Urinary bladder (tissue), 4 donors: ENCODE measurements at places on chromosomes 3 and 15. TPM values are rescaled to one million over a fixed set of nuclear protein-coding genes. Genes with fewer than 3 reads are reported as not detected.

DNA sequence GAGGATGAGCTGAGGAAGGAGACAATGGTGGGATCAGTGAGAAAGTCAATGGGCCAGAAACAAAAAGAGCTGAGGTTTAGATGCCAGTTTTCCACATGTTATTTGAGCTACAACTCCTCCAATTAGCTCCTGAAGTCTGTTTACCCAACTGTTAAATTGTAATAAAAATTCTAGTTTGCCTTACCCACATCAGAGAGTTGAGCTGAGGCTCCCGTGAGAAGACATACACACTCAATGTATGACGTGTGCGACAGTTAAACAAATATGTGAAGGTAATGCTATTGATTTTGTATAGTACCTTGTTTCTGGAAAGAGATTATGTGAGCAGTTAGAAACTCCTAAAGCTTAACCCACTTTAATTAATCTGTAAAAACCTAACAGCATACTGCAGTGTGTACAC lies 318.1 kb upstream of the GRM7 start:
- DNase-seq: no peak

DNA sequence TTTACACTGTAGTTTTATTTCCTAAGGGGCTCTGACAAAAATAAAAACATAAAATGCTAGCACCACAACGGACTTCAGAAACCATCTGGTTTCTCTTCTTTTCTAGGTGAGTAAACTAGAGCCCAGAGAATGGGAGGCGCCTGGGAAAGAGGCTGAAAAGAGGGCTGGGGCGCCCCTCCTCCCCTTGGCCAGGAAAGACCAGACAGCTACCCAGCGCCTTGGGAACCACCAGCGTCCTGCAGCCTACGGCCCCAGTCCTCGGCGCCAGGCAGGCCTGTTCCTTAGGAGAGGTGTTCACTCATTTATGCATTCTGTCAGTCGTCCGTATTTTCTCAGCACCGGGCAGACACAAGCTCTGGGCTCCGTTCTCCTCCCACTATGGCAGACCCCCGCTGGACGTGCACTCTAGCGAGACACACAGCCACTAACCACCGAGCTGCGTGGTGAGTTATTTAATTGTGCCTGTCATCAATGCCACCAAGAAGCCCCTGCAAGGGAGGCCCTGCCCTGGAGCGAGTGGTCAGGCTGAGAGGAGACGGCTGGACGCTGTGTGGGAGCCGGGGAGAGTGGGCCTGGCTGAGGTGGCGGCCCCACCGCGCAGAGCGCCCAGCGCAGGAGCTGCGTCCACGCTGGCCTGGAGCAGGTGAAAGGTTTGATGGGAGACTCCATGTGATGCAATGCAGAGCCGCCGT lies 294.4 kb downstream of the OCA2 start:
- no peak for DNase-seq

GRCh38 chr15:31361764-31362515 lies 35.3 kb downstream of the KLF13 start:
- no peak for DNase-seq

The SEMA7A gene
- 5.3 TPM for total RNA-seq

DNA sequence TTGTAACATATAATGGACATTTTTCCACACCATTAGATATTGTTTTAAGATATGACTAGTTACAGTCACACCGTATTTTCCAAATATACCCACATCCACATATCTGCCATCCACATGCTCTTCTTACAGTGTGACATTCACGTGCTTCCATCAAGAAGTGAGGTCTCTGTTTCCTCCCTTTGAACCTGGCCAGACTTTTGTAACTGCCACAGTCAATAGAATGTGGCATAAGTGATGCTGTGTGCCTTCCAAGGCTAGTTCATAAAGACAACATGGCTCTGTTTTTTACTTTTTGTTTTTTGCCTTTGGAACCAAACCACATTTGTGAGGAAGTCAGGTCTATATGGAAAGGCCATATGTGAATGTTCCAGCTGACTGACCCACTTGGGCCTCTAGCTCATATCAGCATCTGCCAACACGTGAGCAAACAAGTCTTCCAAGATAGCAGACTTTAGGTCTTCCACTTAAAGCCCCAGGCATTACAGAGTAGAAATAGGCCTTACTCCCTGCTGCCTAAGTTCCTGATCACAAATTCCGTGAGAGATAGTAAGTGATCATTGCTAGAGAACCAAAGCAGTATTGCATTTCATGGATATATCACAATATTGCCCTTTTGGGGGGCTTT lies 27.1 kb downstream of the EIF1B start:
- no peak for DNase-seq

The WNT5A gene
- total RNA-seq: 23.2 TPM

DNA sequence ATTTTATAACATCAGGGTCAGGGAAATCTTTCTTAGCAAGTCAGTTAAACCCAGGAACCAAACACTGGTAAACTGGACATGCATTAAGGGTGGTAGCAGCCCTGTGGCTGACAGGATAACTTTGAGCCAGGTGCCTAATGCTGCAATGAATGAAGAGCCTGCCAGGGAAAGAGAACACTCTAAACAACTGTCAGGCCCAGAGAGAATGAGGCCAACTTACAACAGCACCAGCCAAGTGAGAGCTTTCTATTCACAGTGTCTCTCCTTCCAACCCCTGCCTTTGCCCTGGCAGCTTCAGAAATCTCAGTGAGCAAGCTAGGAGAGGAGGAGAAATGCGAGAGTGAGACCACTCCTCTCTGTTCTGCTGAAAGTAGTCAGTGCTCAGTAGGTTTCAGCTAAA lies 50.4 kb upstream of the ATP2C1 start:
- no peak for DNase-seq

DNA sequence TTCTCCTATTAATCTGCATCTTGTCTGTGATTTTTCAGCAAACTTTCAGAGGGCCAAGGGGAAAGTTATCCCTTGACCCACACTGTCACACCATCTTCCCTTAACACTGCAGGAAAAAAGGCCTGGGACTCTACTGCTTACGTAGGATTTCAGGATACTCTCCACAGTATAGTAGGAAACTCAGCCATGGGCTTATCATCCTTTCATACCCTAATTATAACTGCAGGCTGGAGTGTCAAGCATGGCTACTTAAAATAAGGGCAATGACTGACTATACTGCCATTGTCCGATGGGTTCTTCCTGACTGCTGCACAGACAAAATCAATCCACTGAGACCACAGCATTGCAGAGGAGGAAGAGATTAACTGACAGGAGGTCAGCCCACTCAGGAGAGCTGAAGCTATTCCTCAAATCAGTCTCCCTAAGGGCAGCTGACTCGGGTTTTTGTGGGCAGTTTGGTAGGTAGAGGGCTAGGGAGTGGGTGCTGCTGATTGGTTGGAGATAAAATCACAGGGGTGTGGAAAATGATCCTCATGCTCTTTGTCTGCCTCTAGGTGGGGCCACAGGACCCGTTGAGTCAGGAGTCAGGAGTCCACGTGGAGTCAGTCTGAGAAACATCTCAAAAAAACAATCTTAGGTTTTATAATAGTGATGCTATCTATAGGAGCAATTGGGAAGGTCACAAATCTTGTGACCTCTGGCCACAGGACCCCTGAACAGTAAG lies 118.2 kb upstream of the STRIT1 start:
- no peak for DNase-seq

DNA sequence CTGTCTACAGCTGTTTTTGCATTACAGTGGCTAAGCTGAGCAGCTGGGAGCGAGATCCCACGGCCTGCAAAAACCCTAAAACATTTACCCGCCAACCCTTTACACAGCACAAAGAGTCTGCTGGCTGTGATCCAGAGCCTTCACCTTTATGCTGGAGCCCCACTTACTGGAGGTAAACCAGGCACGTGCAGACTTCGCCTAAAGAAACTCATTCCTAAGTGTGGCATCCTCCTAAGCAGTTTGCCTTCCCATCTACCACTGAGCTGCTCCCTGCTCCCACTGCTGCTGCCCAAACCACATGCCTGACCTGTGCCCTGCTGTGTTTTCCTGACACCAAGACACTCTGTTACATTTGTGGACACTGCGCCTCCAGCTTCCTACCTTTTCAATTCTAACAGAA lies 53.0 kb downstream of the CHSY1 start:
- no peak for DNase-seq

The HDC gene
- total RNA-seq: 11.7 TPM

DNA sequence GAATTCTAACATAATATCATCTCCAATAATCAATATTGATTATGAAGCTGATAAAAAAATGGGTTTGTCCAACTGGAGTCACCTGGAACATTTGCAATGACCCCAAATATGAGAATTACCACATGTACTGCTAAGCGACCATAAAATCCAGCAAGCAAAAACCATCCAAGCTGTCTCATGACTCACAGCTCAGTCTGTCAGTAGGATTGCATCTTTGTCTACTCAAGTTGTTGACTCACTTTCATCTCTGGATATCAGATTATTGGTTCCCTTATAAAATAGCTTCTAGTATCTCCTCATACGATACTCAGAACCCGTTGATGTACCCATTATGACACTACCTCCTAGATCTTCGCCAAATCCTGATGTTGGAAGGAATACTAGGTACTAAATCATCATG lies 209.8 kb upstream of the ATP11B start:
- DNase-seq: no peak

DNA sequence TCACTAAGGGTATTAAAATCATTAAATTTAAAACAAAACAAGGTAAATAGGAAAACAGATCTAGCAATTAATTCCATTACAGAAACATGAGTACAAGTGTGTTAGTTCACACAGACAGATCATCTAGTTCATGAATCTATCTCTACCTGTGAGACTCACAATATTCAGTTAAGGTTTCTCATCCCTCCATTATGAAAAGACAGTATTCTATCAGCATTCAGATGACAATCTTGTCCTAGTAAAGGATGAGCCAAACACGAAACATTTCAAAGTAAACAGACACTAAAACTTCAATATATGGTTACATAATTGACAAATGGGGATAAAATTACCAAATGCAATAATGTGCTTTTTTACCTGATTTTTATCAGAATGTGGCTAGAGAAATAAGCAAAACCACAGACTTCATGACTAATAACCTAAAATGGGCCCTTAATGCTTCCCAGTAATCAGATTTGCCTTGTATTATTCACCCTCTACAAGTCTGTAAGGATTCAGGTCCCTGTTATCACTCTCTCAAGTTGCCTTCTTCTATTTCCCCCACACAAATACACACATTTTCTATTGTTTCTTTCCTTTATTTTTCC lies 126.8 kb downstream of the DLG1 start:
- no peak for DNase-seq

DNA sequence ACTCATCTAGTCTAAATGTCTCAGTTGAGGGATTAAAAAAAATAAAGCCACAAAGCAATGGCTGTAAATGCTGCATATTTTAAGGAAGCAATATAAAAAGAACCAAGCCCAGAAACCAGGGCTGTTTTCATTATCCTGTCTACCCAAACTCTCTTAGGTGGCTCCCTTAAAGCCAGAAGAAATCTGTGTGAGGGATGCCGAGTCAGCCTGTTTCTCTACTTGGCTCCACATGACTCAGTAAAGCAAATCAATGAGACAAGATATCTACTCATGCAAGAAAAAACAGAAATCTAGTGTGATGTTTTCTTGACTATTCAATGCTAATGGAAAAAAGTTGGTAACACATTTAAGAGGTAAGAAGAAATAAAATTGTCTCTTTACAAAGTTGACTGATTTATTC lies 296.2 kb downstream of the ZBTB20 start:
- DNase-seq: no peak

The MME gene
- total RNA-seq: 59.3 TPM

DNA sequence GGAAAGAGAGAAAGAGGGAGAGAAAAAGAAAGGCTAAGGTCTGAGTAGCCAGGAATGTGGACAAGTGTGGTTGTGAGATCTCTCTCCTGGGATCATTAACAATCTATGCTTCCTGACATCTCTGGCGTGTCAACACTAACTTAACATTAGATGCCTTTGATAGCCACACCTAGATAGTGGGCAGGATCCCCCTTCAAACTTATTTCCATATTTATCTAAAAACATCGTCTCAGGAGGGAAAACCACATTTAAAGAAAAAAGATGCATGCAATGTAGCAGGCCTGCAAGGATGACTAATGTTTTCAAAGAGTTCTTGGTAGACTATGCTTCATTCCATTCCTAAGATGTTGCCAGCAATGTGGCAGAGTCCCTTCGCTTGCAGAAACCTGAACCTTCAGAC lies 80.9 kb downstream of the MLH1 start:
- DNase-seq: no peak

The SAMMSON gene
- total RNA-seq: 0.21 TPM

The ATG7 gene
- 63.2 TPM for total RNA-seq

DNA sequence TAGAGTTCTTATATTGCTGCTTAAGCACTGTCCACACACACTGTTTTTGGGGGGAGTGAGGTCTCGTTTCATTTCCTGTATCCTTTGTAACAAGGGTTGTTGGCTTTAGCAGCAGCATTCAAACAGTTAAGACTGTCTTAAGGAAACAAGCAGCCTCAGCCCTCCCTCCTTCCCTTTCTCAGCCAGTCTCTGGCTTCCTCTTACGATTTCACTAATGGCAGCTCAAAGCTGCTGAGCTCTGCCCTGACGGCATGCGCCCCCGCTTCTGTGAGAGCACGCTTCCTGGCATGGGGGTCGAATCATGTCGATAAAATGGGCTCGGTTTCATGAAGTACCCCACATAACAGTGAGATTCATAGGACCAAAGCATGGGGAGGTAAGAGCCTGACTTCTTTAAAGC lies 105.0 kb downstream of the KLHL25 start:
- DNase-seq: no peak

GRCh38 chr15:61712129-61712759 lies 348.0 kb downstream of the VPS13C start:
- no peak for DNase-seq

DNA sequence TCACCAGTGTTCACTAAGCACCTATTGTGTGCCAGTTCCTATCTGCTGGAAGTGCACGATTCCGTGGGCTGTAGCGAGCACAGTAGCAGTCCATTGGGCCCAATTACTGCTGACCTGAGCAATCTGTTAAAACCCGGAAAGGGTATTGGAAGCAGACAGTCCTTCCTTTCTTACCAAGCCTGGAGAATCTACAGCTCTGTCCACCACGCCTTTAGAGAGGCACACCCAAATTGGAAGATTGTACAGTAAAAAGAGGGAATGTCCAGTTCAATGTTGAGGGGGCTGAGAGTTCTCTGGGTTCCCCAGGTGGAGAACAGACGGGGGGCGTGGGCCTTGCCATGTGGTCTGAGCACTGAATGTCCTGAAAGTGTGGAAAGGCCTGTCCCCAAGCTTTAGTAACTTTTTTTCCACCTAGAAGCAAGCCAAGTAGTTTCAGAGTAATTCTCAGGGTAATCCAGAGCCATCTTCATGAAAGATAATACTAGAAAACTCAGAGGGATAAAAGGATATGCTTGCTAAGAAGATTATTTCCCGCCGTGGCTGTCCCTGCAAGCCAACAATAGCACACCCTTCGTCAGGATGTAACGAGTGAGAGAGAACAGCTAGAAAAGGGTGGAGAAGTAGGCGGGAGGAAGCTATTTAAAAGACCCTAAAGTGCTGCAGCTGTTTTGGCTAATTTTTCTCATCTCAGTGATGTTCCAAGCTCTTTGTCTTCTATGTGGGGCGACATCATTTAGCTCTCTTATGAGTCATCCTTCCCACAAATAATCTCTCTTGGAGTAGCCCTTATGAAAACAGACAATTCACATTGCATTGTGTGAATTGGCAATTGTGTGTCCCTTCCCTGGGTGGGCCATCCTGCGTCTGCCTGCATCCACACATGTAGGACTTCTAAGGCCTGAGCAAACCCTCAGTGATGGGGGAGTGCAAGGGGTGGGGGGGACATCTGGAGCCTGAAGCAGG lies 181.0 kb downstream of the ATG7 start:
- DNase-seq: no peak
